T47D (cell line): ENCODE measurements at places on chromosomes 2 and 18.

DNA sequence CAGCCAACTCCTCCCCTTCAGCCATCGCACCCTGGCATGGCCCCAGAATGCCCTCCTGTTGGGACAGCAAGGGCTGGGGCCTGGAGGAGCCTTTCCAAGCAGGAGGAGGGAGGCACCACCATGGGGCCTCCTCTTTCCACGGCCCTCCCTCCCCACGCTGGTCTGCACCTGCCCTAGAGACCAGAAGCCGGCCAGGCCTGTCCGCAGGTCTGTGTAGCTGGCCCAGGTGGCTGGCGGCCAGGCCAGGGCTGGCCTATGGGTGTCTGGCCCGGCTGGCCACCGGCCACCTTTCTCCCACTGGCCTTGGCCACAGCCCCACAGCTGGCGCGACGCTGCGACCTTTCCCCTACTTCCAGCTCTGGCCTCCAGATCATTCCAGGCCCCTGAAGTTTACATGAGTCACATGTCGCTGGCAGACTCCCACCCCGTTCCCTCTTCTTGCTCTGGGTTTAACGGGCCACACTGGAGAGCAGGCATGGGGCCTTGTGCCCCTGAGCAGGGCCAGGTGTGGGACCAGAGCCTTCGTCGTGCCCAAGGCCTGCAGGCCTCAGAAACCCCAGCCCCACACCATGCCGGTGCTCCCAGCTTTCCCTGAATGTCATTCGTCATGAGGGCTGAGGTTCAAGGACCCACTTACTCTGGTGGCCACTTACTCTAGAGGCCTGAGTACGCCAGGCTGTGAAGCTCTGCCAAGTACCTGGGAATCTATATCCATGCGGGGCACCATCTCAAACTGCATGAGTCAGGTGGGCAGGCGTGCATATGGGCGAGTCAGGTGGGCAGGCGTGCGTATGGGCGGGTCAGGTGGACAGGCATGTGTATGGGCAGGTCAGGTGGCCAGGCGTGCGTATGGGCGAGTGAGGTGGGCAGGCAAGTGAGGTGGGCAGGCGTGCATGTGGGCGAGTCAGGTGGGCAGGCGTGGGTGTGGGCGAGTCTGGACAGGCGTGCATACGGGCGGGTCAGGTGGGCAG is 33.3 kb upstream of the KLF11 start:
- no peak for DNase-seq

GRCh38 chr2:65345631-65346030 is 86.8 kb downstream of the SPRED2 start:
- DNase-seq: no peak

DNA sequence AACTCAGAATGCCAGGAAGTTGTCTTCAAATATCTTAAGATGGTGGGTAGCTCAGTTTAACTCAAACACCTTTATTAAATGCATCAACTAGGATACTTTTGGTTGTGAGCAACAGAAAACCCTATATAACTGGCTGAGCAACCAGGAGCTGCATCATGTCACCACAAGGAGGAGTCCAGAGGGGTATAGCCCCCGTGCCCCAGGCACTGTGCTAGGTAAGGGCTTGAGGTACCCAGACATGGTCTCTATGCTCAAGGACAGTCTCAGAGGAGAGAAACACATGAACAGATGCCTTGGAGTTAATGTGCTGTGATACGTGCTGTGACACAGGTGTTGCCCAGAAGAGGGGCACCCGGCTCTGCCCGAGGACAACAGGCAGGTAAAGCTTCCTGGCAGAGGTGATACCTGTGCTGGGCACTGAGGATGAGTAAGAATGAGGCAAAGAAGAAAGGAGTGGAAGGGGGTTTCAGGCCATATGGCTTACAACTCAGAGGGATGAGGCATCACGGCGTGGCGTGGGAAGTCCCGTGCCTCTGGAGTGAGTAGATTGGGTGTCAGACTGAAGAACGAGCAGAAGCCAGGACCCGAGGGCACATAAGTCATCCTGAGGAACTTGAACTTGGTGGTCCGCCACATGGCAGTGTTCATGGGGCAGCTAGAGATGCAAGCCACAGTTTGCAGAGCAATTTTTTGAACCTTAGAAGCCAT is 32.0 kb upstream of the CAB39 start:
- DNase-seq: no peak

- DNase-seq: no peak
These were observed 27.6 kb downstream of the FEZ2 start for GRCh38 chr2:36570416-36570815.

GRCh38 chr2:201396595-201396994 is 39.5 kb upstream of the FLACC1 start:
- no peak for DNase-seq

DNA sequence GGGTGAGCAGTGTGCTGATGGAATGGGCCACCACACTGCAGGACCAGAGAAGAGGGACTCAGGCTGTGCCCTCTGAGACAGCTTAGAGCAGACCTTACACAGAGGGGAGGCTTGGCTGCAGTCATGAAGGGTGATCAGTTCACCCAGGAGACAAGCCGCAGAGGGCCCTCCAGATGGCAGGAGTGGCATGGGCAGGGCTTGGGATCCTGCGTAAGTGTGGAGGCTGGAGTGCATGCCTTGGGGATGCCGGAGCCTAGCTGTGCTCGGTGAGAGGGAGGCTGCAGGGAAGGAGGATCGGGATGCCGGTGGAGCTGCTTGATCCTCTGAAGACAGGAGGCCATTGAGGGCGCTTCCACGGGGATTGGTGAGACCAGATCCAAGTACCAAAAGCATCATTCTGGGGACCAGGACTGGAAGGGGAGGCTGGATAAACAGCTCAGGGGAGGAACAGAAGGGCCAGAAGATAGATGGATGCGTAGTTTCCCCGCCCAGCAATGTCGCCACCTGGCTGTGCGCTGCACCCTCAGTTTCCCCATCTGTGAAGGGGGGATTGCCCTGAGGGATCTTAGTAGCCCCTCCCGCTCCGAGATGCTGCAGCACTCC is 163.4 kb downstream of the INHBB start:
- DNase-seq: no peak

- no peak for DNase-seq
These were observed 59.2 kb upstream of the KLF7 start for GRCh38 chr2:207224791-207225482.

DNA sequence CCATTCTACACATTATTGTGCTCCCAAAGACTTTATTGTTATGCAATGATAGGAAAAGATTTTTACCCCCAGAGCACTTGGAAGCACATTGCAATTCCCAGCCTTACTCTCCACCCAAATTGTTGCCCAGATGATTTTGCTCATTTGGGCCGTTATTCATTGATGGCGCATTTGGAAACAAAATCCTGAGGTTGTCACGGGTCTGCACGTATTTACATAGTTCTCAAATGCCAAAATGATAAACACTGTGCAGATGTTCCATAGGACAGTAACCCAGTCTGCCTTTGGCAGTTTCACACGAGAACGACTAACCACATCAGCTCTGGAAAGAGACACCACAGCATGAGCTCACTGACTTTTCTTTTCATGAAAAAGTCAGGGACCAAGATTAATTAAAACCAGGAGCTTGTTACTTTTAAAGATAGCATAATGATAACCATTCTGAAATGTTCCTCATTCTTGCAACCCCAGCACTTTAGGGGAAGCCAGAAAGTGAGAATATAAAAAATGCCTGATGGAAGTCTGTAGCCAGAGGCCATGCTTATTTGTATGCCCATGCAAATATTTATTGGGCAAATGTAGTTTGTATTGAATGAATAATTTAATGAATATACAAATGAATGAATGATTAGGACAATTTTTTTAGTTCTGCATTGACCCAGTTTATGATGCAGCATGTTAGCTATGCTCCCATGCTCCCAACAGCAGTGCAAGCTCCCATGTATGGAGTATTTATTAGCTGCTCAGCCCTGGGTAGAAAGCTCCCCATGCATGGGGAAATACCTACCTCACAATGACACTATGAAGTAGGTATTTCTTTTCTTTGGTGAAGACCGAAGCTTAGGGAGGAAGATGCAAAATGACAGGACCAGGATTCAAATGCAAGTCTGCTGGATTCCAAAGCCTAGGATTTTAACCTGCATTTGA is 84.6 kb downstream of the MAIP1 start:
- DNase-seq: no peak

GRCh38 chr2:9780368-9781130 is 62.7 kb upstream of the TAF1B start:
- DNase-seq: no peak

- DNase-seq: no peak
These were observed 7.5 kb downstream of the MYO1B start for GRCh38 chr2:191252699-191253098.

GRCh38 chr2:41899189-41899588 is 148.6 kb upstream of the PKDCC start:
- no peak for DNase-seq

- DNase-seq: no peak
These were observed 43.7 kb downstream of the POU3F3 start for GRCh38 chr2:104897515-104898184.

DNA sequence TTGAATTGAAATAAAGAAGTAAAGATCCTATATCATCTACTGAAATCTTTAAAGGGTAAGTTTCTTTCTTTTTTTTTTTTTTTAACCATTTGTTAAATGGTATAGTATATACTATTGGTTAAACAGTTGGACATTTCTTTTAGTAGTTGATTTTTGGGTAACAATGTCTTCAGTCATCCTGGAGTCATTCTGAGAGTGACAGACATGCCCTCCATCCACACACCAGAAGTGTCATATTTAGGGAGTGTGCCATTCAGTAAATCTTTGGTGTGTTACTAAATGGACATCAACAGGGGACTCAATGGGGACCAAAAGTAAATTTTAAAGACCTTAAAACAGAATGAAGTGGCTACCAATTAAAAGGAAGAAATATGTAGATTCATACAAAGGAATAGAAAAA is 50.8 kb upstream of the SLC39A10 start:
- no peak for DNase-seq

GRCh38 chr2:216339456-216340279 is 32.6 kb downstream of the MARCHF4 start:
- DNase-seq: peak; percentile 8

DNA sequence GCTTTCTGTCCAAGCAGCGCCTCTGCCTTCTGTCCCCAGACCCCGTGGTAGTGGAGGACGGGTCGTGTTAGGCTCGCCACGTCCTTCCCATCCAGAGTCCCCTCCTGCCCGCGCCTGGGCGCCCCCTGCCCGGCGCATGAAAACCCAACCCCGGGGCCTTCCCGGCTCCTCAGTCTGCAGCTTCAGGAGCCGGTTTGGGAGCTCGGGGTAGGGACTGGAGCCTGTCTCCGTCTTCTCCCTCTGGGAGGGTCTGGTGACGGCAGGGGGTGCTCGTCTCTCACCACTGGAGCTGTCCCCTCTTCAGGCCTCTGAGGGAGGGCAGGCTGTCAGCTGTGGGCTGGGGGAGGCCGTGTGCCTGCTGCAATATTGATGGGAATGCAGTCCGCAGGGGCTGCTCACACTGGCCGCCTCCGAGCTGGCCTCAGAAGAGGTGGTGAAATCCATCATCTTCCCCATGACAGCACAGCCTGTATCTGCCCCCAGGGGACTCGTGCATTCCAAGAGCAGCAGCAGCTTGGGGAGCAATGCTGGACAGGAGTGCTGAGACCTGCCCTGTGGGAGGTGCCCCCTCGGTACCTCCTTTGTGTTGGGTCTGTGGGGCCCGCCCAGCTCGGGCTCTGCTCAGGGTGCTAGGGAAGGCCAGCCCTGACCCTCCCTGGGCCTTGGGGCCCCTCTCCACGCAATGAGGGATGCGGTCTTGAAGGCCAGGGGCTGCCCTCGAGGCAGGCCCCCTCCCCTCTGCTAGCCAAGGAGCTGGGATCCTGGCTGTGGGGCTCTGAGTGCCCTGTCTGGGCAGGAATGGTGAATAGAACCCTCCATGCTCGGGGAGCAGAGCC is 17.8 kb upstream of the KLHL30 start:
- no peak for DNase-seq

DNA sequence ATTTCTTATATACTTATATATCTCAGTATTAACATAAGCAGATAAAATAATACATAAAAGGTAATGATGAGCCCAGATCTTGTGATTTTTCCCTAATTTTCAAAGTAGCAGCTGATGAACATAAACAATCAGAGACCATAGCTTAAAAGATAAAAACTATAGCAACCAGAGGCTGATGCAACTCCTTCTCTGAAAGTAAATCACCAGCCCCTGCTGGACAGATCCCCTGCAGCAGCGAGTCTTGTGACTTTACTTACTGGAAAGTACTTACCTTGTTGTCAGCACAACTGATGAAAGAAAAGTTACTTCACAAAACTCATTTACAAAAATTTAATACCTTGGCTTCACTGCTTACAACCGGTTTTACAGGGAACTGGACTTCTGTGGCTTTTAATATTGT is 67.3 kb downstream of the GORASP2 start:
- no peak for DNase-seq
